CD4-positive, alpha-beta T cell treated with Interleukin-6 for 4 hours (primary cell): ENCODE measurements at places on chromosomes 2 and 18.

- DNase-seq, result no peak
Observed at GRCh38 chr2:150339282-150339681, 148.2 kb downstream of the RND3 start.

GRCh38 chr2:62806231-62806630 is 100.7 kb downstream of the EHBP1 start:
- no peak for DNase-seq

- no peak for DNase-seq
Observed at GRCh38 chr2:189824694-189825396, 40.6 kb downstream of the PMS1 start.

DNA sequence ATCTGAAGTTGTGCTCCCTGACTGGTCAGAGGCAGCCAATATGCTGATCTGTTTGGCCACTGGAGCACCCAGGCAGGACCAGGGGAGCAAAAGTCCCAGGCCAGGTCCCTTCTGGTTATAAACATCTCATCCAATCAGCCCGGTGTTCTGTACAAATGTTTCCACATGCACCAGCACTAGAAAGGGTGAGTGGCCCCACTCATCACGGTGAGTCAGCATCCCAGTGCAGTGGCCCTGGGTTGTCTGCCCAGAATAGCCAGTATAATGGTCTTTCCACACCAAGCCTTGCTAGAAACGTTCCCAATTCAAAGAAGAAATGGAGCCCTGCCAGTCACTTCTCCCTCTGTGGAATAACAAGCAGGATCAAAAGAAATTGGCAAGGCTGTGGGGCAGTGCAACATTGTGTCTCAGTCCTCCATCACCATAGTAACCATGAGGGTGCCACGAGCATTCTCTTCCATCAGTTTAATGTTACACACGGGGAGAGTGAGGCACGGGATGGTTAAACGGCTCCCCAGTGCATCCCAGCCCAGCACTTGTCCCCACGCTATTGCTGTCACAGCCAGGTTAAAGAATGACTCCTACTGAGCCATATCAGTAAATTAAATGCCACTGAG is 174.9 kb downstream of the SEPTIN10 start:
- no peak for DNase-seq
